CD4-positive, alpha-beta T cell (primary cell): ENCODE measurements at places on chromosomes 11 and 22. TPM values are rescaled to one million over a fixed set of nuclear protein-coding genes. Genes with fewer than 3 reads are reported as not detected.

NOX4 gene
- total RNA-seq, result not detected

GRM5 gene
- not detected for total RNA-seq

DEFB131B gene
- total RNA-seq, result not detected

CCDC15 gene
- 1.1 TPM for total RNA-seq

GAS2L1 gene
- 0.28 TPM for total RNA-seq

TESMIN gene
- total RNA-seq, result 3.7 TPM

NCR3LG1 gene
- 2.2 TPM for total RNA-seq

SLC35F2 gene
- 2.8 TPM for total RNA-seq

CRYBA4 gene
- not detected for total RNA-seq

DNA sequence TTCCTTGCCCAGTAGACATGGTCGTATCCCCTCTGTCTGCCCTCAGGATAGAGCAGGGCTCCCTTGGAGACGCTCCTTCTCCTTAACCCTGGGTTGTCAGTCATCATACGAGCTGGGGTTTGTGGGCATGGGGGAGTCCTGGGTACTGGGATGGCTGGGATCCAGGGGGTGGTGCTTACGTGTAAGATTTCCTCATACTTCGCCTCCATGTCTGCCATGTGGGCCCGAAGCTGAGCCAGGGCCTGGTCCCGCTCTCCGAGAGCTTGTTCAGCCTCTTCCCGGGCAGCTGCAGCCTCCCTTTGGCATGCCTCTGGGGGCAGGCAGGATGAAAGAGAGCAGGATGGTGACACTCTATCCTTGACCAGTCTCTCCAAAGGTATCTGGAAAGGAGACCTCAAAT, 5.3 kb downstream of the NHERF4 start:
- H3K4me1 ChIP-seq, result no peaks in the 10 kb centered on the region
- no peak overlapping the region for H3K27ac ChIP-seq
- no peak overlapping the region for H3K4me3 ChIP-seq
- H3K27me3 ChIP-seq, result no peaks in the 10 kb centered on the region
- no peak for DNase-seq

DNA sequence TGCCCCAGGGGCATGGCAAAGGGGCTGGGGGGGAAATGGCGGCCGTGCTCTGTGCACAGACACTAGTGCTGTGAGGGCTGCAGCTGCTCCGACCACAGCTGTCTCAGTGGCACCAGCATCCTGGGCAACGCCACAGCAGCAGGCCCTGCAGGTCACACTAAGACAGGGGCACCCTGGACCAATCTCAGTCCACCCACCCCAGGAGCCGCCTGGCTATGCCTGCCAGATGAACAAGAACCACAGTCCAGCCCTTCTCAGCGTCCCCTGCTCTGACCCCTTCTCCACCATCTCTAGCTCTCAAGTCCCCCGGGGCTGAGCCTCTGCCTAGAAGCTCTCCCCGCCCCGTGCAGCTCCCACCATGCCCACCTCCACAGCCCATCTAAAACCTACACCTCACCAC, 16.5 kb downstream of the TUBGCP6 start:
- DNase-seq, result no peak
- H3K36me3 ChIP-seq, result peaks cover 51% of the 10 kb centered on the region
- no peaks in the 10 kb centered on the region for H3K27me3 ChIP-seq
- H3K4me3 ChIP-seq, result no peak overlapping the region
- no peak overlapping the region for H3K27ac ChIP-seq
- H3K4me1 ChIP-seq, result no peaks in the 10 kb centered on the region

- H3K27ac ChIP-seq, result no peak overlapping the region
- H3K36me3 ChIP-seq, result peaks cover 10% of the 10 kb centered on the region
- H3K4me3 ChIP-seq, result no peak overlapping the region
- no peaks in the 10 kb centered on the region for H3K27me3 ChIP-seq
- H3K4me1 ChIP-seq, result no peaks in the 10 kb centered on the region
Measured at GRCh38 chr11:6568191-6568918, 35.1 kb downstream of the RRP8 start.

- no peak overlapping the region for H3K27ac ChIP-seq
- no peak overlapping the region for H3K4me3 ChIP-seq
- H3K4me1 ChIP-seq, result no peaks in the 10 kb centered on the region
- peaks cover 44% of the 10 kb centered on the region for H3K27me3 ChIP-seq
- no peak for DNase-seq
Measured at GRCh38 chr11:71251761-71252268, 562 bp downstream of the SHANK2 start.

GRCh38 chr11:45617871-45618601, 47.4 kb downstream of the CHST1 start:
- DNase-seq, result no peak
- no peaks in the 10 kb centered on the region for H3K36me3 ChIP-seq
- H3K27ac ChIP-seq, result no peak overlapping the region

DNA sequence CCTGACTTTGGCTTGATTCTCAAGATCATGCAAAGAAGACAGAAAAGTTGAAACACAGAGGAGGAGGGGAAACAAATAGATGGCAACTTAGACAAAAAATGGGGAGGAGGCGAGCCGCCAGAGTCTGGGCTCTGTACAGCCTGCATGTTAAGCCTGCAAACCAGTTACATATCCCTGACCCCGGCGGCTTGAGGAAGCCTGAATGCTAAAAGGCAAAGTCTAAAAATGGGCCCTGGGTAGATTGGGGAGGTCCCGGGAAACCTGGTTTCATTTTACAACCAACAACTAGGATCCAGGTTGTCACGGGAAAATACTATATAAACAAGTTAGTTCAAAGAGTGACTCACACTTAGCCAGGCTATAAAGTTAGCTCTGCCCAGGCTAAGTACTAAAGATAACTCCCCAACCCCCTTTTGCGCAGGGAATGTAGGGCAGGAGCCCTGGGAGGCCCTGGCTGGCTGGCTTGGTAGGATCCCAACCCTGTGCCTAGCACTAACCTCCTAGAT, 18.8 kb upstream of the ZBTB16 start:
- H3K27me3 ChIP-seq, result no peaks in the 10 kb centered on the region
- H3K4me1 ChIP-seq, result peaks cover 23% of the 10 kb centered on the region
- DNase-seq, result no peak
- H3K4me3 ChIP-seq, result no peak overlapping the region
- H3K36me3 ChIP-seq, result no peaks in the 10 kb centered on the region

- H3K36me3 ChIP-seq, result peaks cover 74% of the 10 kb centered on the region
- no peak for DNase-seq
- no peak overlapping the region for H3K4me3 ChIP-seq
- no peaks in the 10 kb centered on the region for H3K4me1 ChIP-seq
Measured at GRCh38 chr11:70338594-70338993, 59.7 kb upstream of the CTTN start.

- DNase-seq, result no peak
- peaks cover 30% of the 10 kb centered on the region for H3K4me1 ChIP-seq
- no peak overlapping the region for H3K4me3 ChIP-seq
- H3K27me3 ChIP-seq, result peaks cover 56% of the 10 kb centered on the region
- no peak overlapping the region for H3K27ac ChIP-seq
Measured at GRCh38 chr22:19716041-19716828, 1.9 kb downstream of the SEPTIN5 start.

DNA sequence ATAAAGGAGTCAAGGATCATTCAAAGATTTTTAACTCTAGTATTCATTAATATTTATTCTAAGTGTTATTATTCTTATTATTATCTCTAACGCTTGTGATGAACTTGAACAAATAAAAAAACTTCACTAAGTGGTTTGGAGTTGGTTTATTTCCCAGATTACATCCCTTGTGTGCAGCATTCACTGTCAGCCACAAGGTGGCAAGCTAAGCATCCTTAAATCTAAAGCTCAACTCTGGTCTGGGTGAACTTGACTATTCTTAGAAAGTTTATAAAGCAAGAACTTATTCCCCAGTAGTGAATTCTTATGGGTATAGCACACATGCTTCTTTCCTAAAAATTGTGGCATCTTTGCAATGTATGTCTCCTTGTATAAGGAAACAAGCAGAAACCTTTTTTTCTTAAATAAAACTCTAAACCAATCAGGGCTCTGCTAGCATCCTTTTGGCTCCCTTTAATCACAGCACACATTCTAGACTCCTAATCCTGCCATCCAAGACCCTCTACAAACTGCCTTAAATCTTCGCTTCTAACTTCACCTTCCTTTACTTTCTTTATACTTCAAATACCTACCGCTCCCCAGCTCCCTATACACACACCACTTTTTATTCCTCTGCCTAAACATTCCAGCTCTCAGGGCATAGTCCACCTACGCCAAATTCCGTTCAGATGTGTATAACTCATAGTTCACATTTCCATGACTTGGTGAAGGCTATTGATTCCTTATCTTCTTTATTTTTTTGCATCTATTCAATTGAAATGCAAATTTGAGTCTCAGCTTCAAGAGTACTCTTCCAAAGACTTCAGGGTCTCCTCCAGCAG, 1068.8 kb downstream of the DLG2 start:
- no peaks in the 10 kb centered on the region for H3K36me3 ChIP-seq
- no peak overlapping the region for H3K27ac ChIP-seq
- no peaks in the 10 kb centered on the region for H3K4me1 ChIP-seq
- no peak overlapping the region for H3K4me3 ChIP-seq

DNA sequence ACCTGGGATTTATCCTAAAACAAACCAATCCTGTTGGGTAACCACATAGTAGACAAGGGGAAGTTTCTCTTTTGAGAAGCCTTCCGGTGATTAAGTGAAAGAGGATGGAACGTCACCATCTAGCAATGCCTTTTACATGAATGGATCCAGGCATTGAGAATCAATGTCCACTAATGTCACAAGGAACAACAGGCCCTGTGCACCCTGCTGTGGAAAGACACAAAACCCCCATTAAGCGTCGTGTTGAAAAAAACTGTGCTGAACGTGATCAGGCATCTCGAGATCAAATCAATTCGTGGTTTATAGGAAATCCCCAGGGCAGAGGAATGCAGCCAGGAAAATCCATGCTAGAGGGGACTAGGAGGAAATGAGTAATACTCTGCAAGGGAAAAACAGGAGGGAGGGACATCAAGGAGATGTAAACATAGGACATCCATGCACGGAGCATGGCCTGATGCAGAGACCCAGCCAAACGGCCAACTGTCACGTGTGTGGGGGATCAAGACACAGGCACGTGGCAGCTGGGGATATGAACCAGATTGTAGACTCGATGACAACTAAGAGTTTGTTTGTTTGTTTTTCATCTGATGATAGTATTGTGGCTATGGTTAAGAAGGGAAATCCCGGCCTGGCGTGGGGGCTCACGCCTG, 38.6 kb upstream of the CARS1 start:
- no peaks in the 10 kb centered on the region for H3K36me3 ChIP-seq
- no peak for DNase-seq
- H3K4me1 ChIP-seq, result peaks cover 6% of the 10 kb centered on the region

- H3K36me3 ChIP-seq, result peaks cover 19% of the 10 kb centered on the region
- peaks cover 53% of the 10 kb centered on the region for H3K4me1 ChIP-seq
- DNase-seq, result no peak
- H3K4me3 ChIP-seq, result no peak overlapping the region
- H3K27ac ChIP-seq, result no peak overlapping the region
- no peaks in the 10 kb centered on the region for H3K27me3 ChIP-seq
Measured at GRCh38 chr11:2942447-2942846, 13.2 kb upstream of the PHLDA2 start.

- H3K27me3 ChIP-seq, result no peaks in the 10 kb centered on the region
- DNase-seq, result no peak
- H3K4me1 ChIP-seq, result peaks cover 17% of the 10 kb centered on the region
- no peaks in the 10 kb centered on the region for H3K36me3 ChIP-seq
- no peak overlapping the region for H3K4me3 ChIP-seq
Measured at GRCh38 chr11:118267486-118267885, 3.4 kb upstream of the MPZL2 start.

- H3K36me3 ChIP-seq, result no peaks in the 10 kb centered on the region
- no peak overlapping the region for H3K27ac ChIP-seq
- no peaks in the 10 kb centered on the region for H3K4me1 ChIP-seq
- no peak overlapping the region for H3K4me3 ChIP-seq
Measured at GRCh38 chr11:96899971-96900370, 510.2 kb downstream of the JRKL start.

DNA sequence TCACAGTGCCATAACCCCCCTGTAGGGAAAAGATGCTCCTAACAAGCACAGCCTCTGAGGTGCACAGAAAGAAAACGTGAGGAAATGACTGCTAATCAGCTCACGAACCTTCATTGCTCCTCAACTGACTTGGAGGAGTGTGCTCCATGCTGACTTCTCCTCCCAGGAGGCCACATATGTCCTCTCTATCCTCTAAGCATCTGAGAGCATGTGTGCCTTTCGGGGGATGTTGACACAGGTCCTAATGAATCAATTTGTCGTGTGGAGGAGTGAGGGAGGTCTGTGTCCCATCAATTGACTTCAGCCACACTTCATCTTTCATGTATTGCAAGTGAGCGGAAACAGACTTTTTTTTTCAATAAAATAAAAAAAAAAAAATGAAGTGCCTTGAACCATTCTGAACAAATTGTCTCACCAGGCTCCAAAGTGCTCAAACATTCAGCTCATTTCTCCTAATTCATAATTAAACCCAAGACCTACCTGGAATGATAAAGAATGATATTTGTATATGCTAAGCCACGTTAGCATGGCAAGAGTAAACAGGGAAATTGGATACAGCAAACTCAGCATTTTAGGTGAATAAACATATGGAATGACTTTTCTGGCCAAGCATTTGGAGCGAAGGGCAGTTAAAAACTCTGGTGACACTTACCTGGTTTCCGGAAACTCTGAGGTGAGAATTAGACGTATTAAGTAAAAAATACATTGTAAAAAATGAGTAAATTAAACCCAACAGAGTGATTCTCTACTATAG, 317.6 kb upstream of the FAT3 start:
- DNase-seq, result no peak
- H3K36me3 ChIP-seq, result no peaks in the 10 kb centered on the region
- H3K4me3 ChIP-seq, result no peak overlapping the region
- no peaks in the 10 kb centered on the region for H3K4me1 ChIP-seq
- no peaks in the 10 kb centered on the region for H3K27me3 ChIP-seq
- no peak overlapping the region for H3K27ac ChIP-seq

GRCh38 chr11:109958821-109959166, 134.4 kb upstream of the ZC3H12C start:
- no peak overlapping the region for H3K4me3 ChIP-seq
- no peak for DNase-seq
- no peaks in the 10 kb centered on the region for H3K36me3 ChIP-seq
- no peaks in the 10 kb centered on the region for H3K4me1 ChIP-seq

GRCh38 chr11:116596346-116597260, 176.2 kb downstream of the BUD13 start:
- no peaks in the 10 kb centered on the region for H3K4me1 ChIP-seq
- H3K36me3 ChIP-seq, result no peaks in the 10 kb centered on the region
- no peaks in the 10 kb centered on the region for H3K27me3 ChIP-seq
- no peak for DNase-seq
- H3K27ac ChIP-seq, result no peak overlapping the region

GRCh38 chr22:40405178-40406062, 35.0 kb downstream of the SGSM3 start:
- H3K4me3 ChIP-seq, result no peak overlapping the region
- peaks cover 66% of the 10 kb centered on the region for H3K36me3 ChIP-seq
- H3K27ac ChIP-seq, result no peak overlapping the region
- peaks cover 38% of the 10 kb centered on the region for H3K4me1 ChIP-seq
- no peak for DNase-seq
- no peaks in the 10 kb centered on the region for H3K27me3 ChIP-seq

- no peaks in the 10 kb centered on the region for H3K27me3 ChIP-seq
- H3K36me3 ChIP-seq, result no peaks in the 10 kb centered on the region
Measured at GRCh38 chr11:94825031-94825430, 56.9 kb downstream of the AMOTL1 start.
